ENCODE measurements at places on chromosomes 11 and 22.

DNA sequence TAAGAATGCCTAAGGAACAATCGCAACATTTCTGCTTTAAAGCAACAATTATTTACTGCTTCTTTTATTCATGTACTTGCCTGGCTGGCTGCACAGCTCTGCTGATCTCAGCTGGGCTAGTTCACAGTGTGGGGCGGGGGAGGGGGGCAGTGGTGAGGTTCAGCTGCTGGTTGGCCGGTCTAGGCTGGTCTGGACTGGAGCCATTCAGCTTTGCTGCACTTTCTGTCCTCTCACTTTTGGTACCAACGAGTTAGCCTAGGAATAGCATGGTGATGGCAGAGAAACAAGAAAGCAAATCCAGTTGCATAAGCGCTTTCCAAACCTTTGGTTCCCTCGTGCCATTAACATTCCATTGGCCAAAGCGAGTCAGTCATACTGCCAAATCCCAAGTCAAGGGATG is 16.0 kb upstream of the MIF start:
- DNase-seq, result no peak

GRCh38 chr11:15976433-15977045 is 379.8 kb downstream of the SOX6 start:
- no peak for DNase-seq

GRCh38 chr11:61417670-61418069 is 12.1 kb downstream of the CPSF7 start:
- no peak for DNase-seq

DNA sequence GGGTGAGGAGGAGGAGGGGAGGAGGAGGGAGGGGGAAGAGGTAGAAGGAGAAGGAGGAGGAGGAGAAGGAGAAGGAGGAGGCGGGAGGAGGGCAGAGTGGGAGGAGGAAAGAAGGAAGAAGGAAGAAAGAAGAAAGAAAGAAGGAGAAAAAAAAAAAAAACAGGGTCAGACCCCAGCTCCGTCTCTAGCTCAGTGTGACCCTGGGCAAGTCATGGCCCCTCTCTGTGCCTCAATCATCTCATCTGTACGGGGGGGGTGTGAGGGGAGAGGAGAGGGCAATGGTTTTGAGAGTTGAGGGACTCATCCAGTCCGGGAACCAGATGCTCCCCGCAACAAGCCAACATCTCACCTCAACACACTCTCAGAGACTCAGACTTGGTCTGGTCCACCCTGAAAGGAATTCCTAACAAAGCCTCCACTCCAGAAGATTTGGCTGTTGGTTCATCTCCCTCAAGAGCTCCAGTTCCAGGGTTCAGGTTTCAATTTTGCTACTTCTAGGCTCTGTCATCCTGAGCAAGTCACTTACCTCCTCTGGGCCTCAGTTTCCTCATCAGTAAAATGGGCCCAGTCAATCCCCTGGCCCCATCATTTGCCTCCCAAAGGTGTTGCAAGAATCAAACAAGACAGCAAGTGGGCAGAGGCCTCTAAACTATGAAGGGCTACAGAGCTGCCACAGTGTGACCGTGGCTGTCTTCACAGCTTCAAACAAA is 7.7 kb downstream of the CARD10 start:
- no peak for DNase-seq

DNA sequence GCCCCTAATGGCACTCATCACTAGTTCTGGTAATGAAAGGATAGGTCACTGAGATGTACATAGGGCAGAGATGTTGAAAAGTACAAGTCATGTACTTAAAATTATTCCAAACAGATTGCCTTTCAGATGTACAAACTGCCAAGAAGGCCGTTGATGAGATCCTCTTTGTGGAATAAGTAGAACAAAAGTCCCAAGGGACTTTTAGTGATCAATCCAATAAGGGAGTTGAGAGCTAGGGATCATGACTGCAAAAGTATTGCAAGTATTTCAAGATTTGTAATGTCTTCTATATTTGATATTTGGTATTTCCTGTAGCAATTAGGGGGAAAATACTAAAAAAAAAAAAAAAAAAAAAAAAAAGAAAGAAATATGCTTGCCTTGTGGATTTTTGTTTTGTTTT is 82.2 kb downstream of the ATG16L2 start:
- no peak for DNase-seq

GRCh38 chr11:115682101-115682500 is 177.9 kb upstream of the CADM1 start:
- DNase-seq, result no peak

DNA sequence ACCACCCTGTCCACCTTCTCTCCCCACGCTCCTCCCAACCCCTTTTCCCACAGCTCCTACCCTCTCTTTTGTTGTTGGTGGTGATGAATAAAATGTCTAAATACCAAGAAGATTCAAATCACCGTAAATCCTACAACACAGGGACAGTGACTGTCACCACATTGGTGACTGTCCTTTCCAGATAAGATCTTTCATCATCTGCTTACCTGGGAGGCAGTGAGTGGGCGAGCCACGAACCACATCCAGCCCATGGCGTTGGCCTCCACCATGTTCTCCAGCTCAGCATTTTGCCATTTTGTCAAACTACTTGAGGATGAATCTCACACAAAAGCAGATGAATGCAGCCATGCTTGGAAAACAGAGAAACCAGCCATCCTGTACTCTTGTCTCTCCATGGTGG is 6.7 kb upstream of the CYTH4 start:
- no peak for DNase-seq

DNA sequence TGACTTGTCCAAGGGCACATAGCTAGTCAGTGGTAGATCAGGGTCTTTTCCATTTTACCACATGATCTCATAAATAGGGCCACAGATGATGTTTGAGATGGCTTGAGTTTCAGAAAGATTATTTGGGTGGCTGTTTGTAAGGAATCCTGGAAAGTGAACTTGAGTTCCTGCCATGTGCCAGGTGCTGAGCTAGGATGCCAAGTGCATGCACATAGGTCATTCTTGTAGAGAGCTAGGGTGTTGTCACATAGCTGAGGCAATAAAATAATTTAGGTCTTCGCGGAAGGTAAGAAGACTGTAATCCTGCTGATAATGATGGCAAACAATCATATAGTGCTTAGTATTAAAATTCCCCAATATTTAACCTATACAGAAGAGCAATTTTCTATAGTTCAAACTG is 1162.6 kb upstream of the TENM4 start:
- no peak for DNase-seq

DNA sequence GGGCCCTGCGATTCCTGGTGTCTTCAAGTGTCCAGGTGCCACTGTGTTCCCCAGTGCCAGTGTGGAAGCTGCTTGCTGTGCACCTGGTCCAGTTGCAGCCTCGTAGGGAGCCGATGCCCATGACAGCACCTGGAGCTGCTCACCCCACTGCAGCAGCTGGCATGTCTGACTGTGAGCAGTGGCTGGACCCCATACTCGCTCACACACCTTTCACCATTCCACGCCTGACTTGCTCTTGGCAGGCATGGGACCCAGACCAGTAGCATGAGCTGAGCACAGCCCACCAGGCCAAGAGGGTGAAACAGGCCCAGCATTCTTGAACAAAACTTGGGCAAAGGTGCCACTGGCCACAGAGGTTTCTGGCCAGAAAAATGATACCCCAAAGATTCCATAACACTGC is 124.5 kb upstream of the THY1 start:
- no peak for DNase-seq

GRCh38 chr22:22103078-22103875 is 120.7 kb upstream of the TOP3B start:
- no peak for DNase-seq

GRCh38 chr11:116686866-116687265 is 85.9 kb downstream of the BUD13 start:
- DNase-seq, result no peak

DNA sequence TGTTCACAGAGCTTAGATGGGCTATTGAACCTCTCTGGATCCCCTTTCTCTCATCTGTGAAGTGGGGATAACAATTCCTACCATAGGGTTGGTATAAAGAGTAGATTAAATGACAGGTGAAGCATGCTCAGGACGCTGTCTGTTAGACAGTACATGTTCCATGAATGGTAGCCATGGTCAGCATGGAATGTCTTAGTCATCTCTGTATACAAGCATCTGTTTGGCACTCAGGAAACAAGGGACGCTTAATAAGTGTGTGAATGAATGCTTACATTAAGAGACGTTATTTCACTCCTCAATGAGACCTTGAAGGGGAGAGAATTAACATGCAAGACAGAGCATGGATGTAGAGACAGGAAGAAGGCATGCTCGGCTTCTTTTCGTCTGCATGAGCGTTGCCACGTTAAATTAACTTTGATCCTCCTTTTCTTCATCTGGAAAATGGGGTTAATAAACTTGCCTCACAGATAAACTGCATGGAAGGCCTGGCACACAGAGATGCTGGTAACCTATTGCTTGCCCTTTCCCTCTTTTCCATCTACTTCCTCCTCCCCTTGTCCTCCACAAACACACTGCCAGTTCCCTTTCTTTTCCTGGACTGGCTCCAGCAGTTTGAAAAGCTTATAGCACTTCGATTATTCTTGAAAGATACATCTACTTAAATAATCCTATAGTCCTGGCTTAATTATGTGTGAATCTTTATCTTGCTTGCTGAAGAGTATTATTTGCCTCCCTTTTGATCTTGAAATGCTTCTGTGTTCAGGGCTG is 267.2 kb upstream of the MTNR1B start:
- DNase-seq, result no peak

- no peak for DNase-seq
Measured at GRCh38 chr22:23154461-23154860, 9.2 kb downstream of the RAB36 start.

DNA sequence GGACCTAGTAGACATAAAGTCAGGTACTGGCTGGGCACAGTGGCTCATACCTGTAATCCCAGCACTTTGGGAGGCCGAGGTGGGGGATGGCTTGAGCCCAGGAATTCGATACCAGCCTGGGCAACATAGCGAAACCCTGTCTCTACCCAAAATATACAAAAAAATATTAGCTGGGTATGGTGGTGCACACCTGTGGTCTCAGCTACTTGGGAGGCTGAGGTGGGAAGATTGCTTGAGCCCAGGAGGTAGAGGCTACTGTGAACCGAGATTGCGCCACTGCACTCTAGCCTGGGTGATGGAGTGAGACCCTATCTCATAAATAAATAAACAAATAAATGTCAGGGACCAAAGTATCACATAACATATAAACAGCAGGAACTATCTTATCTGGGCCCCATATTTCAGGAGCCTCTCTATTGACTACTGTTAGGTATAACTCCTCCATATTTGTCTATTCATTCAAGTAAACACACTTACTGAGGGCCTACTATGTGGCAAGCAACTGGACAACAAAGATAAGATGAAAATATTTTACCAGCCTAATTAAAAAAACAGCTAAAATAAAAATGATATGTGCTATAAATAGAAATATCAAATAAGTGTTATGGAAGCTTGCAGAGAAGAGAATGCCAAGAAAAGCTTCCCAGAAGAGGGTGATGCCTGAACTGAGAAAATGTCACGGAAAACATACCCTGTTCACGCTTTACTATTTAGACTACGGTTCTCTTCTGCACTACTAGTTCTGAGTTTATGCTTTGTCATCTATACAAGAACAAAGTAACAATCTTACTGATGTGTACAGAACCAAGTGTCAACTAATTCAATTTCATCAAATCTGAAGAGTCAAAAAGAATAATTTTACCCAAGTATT is 2.0 kb downstream of the NUP98 start:
- DNase-seq, result no peak

DNA sequence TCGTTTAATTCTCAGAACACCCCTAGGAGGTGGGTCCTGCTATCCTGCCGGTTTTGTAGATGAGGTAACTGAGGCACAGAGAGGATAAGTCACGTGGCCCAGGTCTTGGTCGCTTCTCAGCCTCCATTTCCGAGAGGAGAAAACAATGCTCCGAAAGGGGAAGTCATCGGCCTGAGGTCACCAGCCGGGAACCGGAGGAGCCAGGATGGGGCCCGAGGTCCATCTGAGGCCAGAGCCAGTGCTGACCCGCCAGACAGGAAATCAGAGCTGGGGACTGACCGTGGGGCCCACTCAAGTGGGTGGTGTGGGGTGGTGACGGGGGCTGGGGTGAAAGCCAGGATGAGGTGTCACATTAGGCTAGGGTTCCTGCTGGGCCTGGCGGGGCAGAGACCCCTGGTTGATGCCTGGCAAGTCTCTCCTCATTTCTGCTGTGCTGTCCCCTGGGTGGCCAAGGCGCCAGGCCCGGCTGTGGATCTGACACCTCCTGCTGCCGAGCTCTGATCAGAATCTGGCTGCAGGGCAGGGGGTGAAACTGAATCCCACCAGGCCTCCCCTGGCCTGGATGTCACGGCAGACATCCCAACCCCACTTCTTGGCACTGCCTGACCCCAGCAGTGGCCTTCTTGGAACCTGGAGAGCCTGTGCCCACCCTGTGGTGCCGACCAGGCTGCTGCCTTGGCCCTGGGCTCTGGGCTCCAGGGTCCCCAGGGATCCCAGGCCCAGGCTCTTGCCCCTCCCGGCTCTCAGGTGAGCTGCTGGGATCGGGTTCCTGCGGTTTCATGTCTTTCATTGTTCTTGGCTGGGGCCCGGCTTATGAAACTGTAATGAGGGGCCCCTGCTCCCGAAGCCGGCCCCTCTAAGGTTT is 12.0 kb downstream of the TRIOBP start:
- no peak for DNase-seq

DNA sequence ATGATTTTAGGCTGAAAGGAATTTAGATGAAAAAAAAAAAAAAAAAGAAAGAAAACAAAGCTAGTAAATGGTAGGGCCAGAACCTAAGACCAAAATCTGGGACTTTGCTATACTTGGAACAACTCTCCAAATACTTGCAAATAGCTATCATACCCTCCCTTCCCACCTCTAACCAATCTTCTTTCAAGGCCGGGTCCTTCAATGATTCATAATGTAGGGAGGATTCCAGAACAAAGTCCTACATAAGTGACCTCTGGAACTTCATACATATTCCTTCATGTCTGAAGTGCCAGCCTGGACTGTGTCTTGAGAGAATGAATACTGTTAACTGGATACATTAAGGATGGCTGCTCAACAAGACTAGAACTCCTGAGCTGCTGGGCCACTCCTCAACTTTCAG is 9.9 kb downstream of the STK33 start:
- no peak for DNase-seq

DNA sequence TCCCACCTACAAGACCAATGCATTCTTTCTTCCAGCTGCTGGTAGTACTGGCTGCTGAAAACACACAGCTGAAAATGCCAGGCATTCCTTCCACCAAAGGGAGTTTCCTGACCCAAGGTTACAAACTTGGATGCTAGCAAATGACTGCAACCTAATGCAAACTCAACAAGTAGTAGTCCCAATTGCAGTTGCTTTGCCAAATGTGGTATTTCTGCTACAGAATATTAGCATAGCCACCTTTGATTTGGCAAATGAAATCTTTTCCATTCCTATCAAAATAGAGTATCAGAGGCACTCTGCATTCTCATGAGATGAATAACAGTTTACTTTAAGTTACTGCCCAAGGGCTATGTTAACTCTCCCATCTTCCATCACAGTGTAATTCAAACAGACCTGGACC is 172.0 kb upstream of the ARHGAP42 start:
- peak; percentile 9 for DNase-seq
